Muscle of back (tissue), 13 donors: ENCODE measurements at places on chromosomes 7 and 10.

DNA sequence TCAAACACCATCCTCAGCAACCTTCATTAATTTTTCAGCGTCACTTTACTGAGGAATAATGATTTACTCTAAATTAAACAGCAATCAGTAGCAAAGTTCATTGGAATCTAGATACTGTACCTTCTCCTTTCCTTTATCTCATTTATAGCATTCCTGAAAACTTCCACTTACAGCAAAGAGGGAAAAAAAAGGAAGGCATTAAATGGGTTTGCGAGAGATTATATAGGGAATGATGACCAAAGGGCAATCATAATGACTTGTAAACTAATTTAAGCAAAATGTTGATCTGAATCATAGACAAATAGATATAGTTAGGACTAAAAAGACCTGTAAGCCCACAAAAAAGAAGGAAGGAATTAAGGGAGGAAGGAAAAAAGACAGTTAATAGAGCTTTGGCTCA lies 42.0 kb downstream of the IPMK start:
- no peak for DNase-seq

- no peak for DNase-seq
These were observed 38.1 kb downstream of the TMEM130 start for GRCh38 chr7:98831641-98832221.

DNA sequence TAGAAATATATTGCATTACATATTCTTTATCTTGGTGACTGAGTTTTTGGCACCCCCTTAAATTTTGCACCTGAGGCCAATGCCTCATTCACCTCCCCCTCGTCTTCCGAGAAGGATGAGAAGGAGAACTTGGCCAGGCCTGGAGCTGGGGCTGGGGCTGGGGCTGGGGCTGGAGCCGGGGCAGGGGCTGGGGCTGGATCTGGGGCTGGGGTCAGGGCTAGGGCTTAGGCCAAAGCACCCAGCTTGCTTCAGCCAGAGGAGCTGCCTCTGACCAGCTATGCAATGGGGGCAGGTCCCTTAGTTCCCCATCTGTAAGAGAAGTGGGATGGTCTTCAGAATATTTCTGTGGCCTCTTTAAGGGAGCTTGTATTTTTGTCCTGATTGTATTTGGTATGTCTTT lies 3.8 kb upstream of the PRKAG2 start:
- no peak for DNase-seq

DNA sequence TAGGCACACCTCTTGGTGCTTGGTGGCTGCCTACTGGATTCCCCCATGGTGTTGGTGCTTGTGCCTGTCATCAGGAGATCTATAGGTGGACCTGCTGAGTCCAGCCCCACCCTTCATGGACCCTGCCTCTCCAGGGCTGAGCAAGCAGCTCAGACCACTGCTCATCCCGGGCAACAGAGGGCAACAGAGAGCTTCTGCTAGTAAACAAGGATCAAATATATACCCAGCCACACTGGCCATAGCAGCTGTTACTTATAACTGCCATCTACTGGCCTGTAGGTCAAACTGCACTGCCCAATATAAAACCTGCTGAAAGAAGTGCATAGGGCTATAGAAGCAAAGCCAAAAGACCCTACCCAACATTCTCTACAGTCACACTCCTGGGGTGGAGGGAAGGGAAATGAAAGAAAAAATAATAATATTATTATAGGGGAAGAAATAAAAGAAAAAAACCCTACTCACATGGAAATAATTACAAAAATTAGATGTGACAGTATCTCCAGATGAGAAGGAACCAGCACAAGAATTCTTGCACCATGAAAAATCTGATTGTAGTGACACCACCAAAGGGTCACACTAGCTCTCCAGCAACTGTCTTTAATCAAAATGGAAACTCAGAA lies 54.9 kb upstream of the ZNF800 start:
- no peak for DNase-seq

DNA sequence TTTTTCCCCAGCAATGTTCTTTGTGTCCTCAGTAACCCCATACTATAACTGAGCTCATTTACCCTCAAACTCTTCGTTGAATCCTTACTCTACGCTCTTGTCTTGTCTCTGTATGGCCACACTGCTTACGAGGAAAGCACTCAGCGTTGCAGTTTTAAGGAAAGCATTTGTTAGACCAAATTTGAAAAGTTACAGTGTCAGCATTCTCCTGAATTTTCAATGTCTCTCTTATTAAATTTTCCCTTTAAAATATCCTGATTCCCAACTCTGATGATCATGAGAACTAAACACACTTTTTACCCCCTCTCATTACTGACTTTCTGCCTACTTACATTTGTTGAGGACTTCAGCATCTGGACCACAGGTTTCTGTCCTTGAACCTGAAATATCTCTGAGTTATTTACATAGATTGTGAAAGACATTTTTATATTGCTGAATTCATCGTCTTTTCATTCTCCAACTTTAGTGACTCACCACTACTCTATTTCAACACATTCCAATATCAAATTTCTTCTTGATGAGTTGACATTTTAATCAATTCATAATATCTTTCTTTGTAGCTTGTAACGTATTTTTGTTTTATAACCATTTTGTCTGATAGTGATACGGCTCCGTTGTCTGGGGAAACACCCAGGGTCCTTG lies 19.8 kb upstream of the VWDE start:
- DNase-seq: no peak
